Type B pancreatic cell (in vitro differentiated cells): ENCODE measurements at places on chromosomes 13 and 19. TPM values are rescaled to one million over a fixed set of nuclear protein-coding genes. Genes with fewer than 3 reads are reported as not detected.

TUBA3C gene
- total RNA-seq, result not detected in 2 replicates

DNA sequence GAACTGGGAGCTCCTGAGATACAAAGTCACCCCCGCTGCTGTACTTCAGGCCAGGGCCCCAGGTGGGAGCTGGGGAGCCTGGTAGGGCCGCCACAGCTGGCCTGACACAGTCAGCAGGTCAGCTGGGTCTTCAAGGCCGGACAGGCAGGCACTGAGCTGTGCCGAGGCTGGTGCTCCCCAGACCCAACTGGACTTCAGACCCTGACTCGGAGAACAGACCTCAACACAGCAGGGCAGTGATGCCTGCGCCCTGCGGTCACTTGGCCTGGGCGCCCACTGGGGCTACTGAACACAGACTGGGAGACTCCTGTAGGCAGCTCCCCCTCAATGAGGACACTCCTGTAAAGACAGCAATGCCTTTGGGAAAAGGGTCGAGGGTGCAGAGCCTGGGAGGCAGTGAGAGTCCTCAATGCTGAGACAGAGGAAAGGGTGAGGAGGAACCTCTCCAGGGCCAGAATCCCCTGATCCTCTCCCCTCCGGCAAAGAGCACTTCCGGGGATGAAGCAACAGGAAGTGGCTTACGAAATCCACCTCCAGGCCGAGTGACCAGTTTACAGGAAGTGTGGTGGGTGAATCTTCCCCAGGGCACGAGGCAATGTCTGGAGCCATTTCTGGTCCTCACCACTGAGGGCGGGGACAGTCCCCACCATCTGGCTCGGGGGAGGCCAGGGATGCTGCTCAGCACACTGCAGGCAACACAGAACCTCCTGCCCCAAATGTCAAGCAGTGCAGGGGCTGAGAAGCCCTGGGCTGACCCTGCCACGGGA, 40.8 kb upstream of the ISYNA1 start:
- peaks cover 11% of the 10 kb centered on the region for H3K36me3 ChIP-seq
- no peak for DNase-seq
- no peak overlapping the region for H3K4me3 ChIP-seq
- no peak overlapping the region for H3K27ac ChIP-seq

GRCh38 chr19:2590630-2591399, 111.7 kb downstream of the GNG7 start:
- no peak for DNase-seq
- H3K27me3 ChIP-seq, result peaks cover 12% of the 10 kb centered on the region
- no peak overlapping the region for H3K4me3 ChIP-seq
- no peak overlapping the region for H3K27ac ChIP-seq
- H3K4me1 ChIP-seq, result peaks cover 23% of the 10 kb centered on the region

TSSK6 gene
- 1.5 and 2.3 TPM in 2 replicates for total RNA-seq

DNA sequence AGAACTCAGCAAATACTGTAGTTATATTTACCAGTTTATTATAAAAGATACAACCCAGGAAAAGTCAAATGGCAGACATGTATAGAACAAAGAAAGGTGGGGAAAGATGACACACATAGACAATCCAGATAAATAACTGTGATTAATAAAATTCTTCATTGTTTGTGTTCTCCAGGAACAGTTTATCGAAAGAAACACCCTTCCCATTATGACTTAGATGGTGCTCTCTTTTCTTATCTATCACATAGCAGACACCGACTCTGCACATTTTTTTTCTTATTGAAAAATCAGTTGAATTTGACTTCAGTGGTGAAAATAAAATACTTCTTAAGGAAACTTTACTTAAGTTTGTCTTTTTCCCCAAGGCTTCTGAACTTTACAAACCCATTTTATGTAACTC, 6.2 kb downstream of the ZNF708 start:
- peaks cover 32% of the 10 kb centered on the region for H3K36me3 ChIP-seq
- peaks cover 6% of the 10 kb centered on the region for H3K4me1 ChIP-seq
- no peaks in the 10 kb centered on the region for H3K27me3 ChIP-seq
- H3K4me3 ChIP-seq, result no peak overlapping the region
- no peak for DNase-seq

DNA sequence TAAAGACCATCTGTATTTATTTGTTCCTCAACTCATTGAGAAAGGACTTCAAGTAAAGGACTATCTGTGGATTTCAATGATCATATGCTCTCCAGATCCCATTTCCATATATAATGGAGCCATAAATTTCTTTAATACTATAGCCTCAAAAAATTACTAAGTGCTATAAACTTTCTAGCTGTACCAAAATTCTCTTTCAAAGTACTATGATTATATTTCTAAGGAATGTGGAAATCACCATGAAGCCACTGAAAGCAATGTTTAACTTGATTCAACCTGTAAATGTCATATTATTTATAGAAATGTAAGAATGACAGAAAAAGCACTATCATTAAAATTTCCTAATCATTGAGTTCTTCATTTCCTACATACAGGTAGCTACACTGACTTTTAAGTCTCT, 20.7 kb downstream of the TBC1D4 start:
- no peak for DNase-seq
- no peak overlapping the region for H3K27ac ChIP-seq
- no peaks in the 10 kb centered on the region for H3K27me3 ChIP-seq
- H3K4me1 ChIP-seq, result peaks cover 16% of the 10 kb centered on the region
- H3K4me3 ChIP-seq, result no peak overlapping the region

DAND5 gene
- not detected in 2 replicates for total RNA-seq

GRCh38 chr13:107941345-107942029, 273.8 kb downstream of the LIG4 start:
- no peak for DNase-seq
- H3K4me3 ChIP-seq, result no peak overlapping the region
- peak overlapping the region; percentile 85 for H3K27ac ChIP-seq
- H3K36me3 ChIP-seq, result no peaks in the 10 kb centered on the region
- no peaks in the 10 kb centered on the region for H3K4me1 ChIP-seq
- no peaks in the 10 kb centered on the region for H3K27me3 ChIP-seq

GRCh38 chr19:45123440-45123850, 30.5 kb downstream of the PPP1R37 start:
- H3K36me3 ChIP-seq, result no peaks in the 10 kb centered on the region
- DNase-seq, result no peak
- no peaks in the 10 kb centered on the region for H3K27me3 ChIP-seq
- peaks cover 42% of the 10 kb centered on the region for H3K4me1 ChIP-seq

DNA sequence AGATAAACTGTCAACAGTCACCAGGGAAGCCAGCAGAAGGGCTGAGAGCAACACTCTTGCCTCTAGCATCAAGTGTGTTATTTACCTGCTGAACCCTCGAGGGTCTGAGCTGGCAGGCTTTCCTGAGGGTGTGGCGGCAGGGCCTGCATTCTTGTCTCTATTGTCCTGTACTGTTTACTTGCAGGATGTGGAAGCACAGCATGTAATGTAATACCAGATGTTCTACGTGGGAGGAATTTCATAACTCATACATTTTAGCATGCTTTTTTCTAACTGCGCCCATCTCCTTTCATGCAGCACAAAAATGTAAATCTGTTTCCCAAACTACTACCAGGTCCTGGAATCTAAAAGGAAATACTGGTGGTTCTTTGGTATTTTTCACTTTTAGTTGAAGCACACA, 153.1 kb downstream of the RGCC start:
- H3K36me3 ChIP-seq, result peaks cover 25% of the 10 kb centered on the region
- H3K27me3 ChIP-seq, result no peaks in the 10 kb centered on the region
- H3K4me1 ChIP-seq, result peaks cover 47% of the 10 kb centered on the region
- no peak overlapping the region for H3K4me3 ChIP-seq
- peak overlapping the region; percentile 93 for H3K27ac ChIP-seq
- DNase-seq, result no peak

ZNF320 gene
- 30.4 and 33.5 TPM in 2 replicates for total RNA-seq

CALR3 gene
- not detected in 2 replicates for total RNA-seq

GRCh38 chr13:40169476-40169875, 497.0 kb downstream of the FOXO1 start:
- H3K27me3 ChIP-seq, result peaks cover 17% of the 10 kb centered on the region
- H3K4me1 ChIP-seq, result peaks cover 25% of the 10 kb centered on the region
- no peak for DNase-seq
- no peaks in the 10 kb centered on the region for H3K36me3 ChIP-seq
- H3K27ac ChIP-seq, result no peak overlapping the region
- H3K4me3 ChIP-seq, result no peak overlapping the region

DNA sequence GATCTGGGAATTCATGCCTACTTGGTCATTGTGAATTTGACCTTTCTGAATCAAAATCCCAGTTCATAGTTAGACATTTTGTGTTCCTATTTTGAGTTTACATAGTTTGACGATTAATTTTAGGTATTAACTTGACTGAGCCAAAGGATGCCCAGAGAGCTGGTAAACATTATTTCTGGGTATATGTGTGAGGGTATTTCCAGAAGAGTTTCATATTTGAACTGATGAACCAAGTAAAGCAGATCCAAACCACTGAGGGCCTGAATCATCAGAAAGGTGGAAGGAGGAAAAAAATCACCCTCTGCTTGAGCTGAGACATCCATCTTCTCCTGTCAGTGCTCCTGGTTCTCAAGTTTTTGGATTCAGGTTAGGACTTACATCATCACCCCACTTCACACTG, 116.6 kb downstream of the CYSLTR2 start:
- H3K36me3 ChIP-seq, result no peaks in the 10 kb centered on the region
- no peak for DNase-seq
- no peaks in the 10 kb centered on the region for H3K27me3 ChIP-seq
- peaks cover 13% of the 10 kb centered on the region for H3K4me1 ChIP-seq
- no peak overlapping the region for H3K27ac ChIP-seq
